Pancreas (tissue), 10 donors: ENCODE measurements at places on chromosomes 6 and 20. TPM values are rescaled to one million over a fixed set of nuclear protein-coding genes. Genes with fewer than 3 reads are reported as not detected.

DNA sequence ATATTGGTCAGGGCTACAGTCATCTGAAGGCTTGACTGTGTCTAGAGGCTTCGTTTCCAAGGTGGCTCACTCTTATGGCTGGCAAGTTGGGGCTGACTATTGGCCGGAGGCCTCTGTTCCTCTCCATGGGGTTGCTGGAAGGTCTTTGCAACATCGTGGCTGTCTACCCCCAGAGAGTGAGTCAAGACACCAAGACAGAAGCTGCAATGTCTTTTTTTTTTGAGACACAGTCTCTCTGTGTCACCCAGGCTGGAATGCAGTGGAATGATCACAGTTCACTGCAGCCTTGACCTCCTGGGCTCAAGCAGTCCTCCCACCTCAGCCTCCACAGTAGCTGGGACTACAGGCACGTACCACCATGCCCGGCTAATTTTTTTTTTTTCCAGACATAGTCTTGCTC lies 29.4 kb upstream of the KIF3B start:
- DNase-seq, result no peak

IL17A gene
- total RNA-seq, result not detected

GRCh38 chr20:9490631-9491030 lies 23.8 kb upstream of the LAMP5 start:
- no peak for DNase-seq

TBXT gene
- not detected for total RNA-seq

DNA sequence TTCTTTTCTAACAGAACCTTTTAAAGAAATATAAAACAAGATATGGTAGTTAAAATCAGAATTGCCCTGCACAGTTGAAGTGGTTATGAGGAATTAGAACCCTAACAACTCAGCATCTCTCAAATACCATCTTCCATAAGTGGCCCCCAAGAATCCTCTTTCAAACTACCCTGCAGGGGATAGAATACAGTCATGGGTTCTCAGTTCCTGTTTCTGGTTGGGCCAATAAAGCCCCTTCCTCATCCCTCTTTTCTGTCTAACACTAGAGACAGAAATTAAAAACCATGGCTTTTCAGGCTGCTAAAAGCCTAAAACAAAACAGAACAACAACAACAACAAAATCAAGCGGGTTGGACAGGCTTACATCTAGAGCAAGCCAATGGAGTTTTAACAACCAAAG lies 6.7 kb upstream of the LCA5 start:
- DNase-seq, result no peak

- no peak for DNase-seq
Observed at GRCh38 chr6:156396068-156396771, 381.0 kb upstream of the ARID1B start.

DNA sequence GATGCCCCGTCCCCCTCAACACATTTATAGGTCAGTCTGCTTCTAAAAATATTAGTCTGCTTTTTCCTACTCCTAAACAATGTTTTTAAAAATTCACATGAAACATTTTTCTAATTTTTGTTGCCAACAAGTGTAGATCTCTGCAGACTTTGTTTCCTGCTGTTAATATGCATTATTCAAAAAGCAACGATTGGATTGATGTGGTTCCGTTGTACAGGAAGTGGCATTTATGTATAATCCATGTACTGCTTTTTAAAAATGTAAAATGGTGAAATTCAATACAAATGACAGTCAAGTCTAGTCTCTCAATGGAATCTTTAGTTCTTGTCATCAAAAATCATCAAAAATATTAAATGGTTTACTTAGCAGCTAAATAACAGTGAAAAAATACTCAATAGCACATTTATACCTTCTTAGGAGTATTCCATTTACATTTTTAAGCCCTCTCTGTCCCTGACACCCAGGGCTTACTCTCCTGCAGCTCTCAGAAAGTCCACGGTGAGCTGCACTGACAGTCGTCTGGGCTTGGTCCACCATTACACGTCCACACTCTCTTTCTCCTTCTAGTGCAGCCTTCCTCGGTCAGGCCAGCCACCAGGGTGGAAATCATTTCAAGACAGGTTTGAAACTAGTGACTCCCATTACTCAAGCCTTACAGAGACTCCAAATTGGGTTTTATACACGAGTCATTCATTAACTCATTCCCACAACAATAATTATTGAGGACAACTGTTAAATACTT lies 211.5 kb downstream of the TMEM200A start:
- no peak for DNase-seq
